ENCODE measurements at places on chromosomes 7 and 10.

DNA sequence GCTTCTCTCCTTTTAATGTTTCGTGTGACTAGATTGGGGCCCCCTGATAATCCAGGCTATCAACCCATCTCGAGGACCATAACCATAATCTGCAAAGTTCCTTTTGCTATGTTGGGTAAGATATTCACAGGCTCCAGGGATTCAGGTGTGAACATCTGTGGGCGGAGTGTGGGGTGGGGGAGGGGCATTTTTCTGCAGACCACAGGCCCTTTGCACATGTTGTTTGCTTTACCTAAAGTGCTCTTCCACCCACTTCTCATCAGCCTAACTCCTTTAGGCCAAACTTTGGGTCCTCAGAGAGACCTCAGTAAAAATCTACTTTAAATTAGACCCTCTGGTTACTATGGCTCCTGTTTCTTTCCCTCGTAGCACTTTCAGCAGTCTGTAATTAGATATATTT, 284.4 kb downstream of the WDR11 start:
- no peak for DNase-seq

DNA sequence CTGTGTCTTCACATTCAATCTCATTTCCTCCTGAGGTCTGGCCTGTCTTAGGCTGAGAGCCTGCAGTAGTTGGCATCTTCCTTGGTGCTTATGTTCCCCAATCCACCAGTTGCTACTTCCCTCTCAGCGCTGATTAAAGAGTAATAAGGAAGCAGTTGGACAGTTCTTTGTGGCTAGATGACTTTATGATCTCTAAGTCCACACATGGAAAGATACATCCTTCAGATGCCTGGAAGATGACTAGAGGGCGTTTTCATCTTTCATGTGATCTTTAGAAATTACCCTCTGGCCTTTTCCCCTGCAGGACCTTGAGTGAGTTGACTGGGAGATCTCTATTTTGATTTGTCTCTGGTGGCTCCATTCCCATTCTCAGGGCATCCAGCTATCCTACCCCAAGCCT, 204.5 kb downstream of the GRM3 start:
- no peak for DNase-seq

- no peak for DNase-seq
Observed at GRCh38 chr7:111485701-111486380, 76.5 kb downstream of the IMMP2L start.

DNA sequence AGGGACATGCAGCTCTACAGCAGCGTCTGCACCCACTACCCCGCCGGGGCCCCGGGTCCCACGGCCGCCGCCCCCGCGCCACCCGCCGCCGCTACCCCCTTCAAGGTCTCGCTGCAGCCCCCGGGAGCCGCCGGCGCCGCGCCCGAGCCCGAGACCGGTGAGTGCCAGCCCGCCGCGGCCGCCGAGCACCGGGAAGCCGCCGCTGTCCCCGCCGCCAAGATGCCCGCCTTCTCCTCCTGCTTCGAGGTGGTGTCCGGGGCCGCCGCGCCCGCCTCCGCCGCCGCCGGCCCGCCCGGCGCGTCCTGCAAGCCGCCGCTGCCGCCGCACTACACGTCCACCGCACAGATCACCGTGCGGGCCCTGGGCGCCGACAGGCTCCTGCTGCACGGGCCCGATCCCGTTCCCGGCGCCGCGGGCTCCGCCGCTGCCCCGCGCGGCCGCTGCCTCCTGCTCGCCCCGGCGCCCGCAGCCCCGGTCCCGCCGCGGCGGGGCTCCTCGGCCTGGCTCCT, 631 bp downstream of the OTUD1 start:
- no peak for DNase-seq

GRCh38 chr10:77228559-77228958, 409.0 kb downstream of the KCNMA1 start:
- no peak for DNase-seq

GRCh38 chr7:54785261-54785660, 26.2 kb upstream of the SEC61G start:
- no peak for DNase-seq

- DNase-seq = no peak
Observed at GRCh38 chr7:139304517-139304916, 36.6 kb upstream of the FMC1 start.

- DNase-seq = no peak
Observed at GRCh38 chr10:14146025-14146424, 184.7 kb downstream of the FRMD4A start.

- DNase-seq = no peak
Observed at GRCh38 chr10:24414597-24414996, 205.7 kb downstream of the KIAA1217 start.

DNA sequence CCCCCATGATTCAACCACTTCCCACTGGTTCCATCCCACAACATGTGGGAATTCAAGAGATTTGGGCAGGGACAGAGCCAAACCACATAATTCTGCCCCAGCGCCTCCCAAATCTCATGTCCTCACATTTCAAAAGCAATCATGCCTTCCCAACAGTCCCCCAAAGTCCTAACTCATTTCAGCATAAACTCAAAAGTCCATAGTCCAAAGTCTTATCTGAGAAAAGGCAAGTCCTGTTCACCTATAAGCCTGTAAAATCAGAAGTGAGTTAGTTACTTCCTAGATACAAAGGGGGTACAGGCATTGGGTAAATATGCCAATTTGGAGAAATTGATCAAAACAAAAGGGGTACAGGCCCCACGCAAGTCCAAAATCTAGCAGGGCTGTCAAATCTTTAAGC, 272.9 kb downstream of the MAGI2 start:
- no peak for DNase-seq

DNA sequence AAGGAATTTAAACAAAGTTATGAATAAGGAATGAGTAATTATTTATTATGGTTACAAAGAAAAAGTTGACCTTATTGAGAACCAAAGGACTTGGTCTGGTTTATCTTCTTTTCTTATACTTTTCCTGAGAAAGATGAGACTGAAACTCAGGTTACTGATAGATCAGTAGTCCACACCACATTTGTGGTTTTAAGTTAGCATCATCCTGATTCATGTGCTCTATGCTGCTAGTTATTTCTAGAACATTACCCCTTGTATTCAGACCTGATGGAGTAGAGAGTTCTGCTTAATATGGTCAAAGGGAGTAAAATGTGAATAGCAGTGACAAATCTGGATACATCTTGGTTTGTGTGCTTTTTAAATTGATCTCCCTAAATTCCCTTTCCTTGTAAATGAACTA, 63.8 kb downstream of the FOXP2 start:
- DNase-seq = no peak

- DNase-seq = no peak
Observed at GRCh38 chr10:23826421-23826820, 382.5 kb upstream of the KIAA1217 start.

GRCh38 chr10:34526758-34527730, 288.1 kb downstream of the PARD3 start:
- DNase-seq = peak; percentile 83

GRCh38 chr10:94583124-94583523, 37.5 kb downstream of the HELLS start:
- no peak for DNase-seq

DNA sequence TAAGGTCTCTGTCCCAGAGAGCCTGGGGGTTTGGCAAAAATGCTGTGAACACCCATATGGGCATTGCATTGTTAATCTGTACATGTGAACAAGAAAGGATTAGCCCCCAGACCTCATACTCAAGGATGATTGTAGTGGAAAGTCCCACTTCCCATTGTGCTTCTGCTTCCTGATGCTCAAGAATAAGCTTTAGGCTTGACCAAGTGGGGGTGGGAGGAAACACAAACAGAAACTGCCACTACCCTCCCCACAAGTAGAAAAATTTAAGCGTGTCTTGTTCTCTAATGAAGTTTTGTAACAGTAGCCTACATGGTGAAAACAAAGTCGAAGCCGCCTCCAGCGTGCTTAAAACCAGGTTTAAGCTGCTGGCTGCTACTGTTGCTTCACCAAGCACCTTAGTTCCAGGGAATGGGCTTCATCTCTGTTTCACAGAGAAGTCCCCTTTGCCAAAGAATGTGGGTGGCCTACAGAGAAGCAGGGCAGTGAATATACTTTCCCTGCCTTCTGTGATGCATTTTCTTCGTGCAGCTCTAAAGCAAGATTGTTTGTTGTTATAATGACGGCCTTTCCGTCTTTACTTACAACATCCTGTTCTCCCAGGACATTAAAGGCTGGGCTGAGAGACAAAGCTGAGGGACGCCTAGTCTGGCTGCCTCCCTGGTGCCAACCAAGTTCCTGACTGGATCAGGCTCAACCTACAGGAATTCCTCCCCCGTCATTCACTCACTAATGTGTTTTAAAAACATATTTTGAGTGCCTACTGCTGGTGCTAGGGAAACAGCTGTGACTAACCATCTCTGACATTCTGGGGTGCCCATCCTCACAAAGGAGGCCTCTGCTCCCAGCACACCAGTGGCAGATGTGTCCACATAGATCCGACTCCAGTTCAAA, 32.1 kb upstream of the CCSER2 start:
- peak; percentile 87 for DNase-seq

GRCh38 chr7:53638517-53638916, 603.1 kb downstream of the POM121L12 start:
- DNase-seq = no peak

- DNase-seq = no peak
Observed at GRCh38 chr10:11331046-11331577, 280.3 kb downstream of the USP6NL start.

GRCh38 chr7:45897042-45897690, 8.9 kb downstream of the IGFBP1 start:
- DNase-seq = no peak

DNA sequence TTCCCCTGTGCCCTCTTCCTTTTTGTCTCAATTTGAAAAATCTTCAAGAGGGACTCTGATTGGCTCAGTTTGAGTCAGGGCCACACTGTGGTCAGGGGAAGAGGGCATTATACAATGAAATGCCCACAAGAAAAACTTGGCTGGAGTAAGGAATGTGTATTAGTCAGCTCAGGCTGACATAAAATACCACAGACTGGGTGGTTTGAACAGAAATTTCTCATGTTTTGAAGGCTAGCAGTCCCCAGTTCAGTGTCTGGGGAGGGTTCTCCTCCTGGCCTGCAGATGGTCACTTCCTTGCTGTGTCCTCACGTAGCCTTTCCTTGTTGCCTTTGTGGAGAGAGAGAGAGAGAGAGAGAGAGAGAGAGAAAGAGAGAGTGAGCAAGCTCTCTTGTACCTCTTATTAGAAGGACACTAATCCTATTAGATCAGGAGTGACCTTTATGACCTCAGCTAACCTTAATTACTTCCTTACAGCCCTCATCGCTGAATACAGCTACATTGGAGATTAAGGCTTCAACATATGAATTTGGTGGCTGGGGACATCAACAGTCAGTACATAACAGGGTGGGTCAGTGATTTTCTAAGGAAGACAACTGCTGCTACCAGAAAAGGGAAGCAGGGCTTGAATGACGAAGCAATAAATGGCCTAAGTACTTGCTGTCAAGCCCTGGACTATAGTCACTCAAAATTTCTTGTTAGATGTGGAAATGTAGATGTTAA, 25.8 kb upstream of the FAM13C start:
- no peak for DNase-seq

GRCh38 chr10:77970869-77971803, 44.6 kb upstream of the DLG5 start:
- no peak for DNase-seq

- no peak for DNase-seq
Observed at GRCh38 chr10:59524348-59524747, 162.0 kb upstream of the FAM13C start.

DNA sequence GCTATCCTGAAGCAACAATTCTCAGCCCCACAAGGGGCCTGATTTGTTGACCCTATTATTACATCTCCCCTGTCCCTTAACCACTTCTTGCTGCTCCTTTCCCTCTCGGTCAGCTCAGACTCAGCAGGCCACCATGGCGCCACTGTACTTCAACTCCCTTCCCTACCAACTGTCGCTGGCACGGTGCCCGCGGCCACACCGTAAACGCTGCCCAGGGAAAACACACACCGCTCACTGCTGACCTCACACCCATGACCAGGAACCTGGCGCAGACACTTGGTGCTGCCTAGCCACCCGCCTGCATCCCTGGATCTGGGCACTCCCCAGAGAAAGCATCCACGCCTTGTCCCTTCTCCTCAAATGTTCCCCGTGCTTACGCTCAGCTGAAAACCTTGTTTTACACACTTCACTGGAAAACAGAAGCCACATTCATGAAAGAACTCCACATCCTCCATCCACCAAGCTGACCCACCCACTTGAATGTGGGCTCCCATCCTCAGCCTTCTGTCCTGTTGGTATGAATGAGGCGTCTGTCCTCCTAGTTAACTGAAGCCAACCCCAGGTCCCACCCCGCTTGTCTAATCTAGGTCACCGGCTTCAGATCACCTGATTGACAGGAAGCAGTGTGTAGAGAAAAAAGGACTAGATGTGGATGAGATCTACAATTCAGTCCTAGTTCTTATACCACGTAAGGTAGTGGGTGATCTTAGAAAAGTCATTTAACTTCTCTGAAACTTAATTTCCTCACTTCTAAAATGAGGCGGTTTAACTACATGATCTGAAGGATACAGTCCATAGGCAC, 28.5 kb upstream of the CRYGN start:
- DNase-seq = no peak

DNA sequence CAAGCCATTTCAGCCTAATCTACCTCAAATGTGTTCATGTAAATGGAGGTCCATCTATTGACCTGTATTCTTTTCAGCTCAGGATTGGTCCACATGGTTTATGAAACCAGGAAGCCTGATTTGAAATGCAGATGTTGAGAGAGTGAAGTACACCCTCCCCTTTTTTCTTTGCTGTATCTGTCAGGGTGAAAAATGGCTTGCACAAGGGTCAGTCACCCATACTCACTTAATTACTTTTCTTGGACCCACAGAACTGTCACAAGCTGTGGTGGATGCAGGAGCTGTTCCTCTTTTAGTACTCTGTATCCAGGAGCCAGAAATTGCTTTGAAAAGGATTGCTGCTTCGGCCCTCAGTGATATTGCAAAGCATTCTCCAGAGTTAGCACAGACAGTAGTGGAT, 41.2 kb downstream of the SPAG6 start:
- no peak for DNase-seq

DNA sequence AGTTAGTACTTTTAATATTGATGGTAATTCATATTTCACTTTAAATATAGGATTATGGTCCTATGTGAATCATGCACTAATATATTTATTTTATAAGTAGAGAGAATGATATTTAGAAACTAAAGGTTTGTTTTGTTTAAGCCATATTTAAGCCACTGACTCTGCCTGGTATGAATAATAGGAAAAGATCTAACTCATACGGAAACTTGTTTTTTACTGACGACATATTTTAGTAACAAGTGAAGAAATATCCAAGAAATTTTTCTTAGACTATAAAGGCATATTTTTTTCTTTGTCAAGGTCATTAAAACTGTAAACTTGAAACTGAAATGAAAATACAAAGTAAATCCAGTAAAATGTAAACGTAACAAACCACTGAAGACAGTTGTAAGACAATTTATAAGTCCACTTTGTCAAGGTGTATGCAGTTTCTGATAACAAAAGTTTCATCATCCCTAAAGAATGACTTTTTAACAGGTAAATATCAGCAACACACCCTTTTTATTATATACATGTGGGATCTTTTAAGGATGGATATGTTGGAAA, 147.1 kb downstream of the PHF14 start:
- no peak for DNase-seq

GRCh38 chr10:24292304-24293293, 83.7 kb downstream of the KIAA1217 start:
- DNase-seq = no peak

All from glomerular endothelial cell (primary cell).